Type B pancreatic cell (in vitro differentiated cells): ENCODE measurements at places on chromosomes 5 and 9. TPM values are rescaled to one million over a fixed set of nuclear protein-coding genes. Genes with fewer than 3 reads are reported as not detected.

PDZD2 gene
- 4.3 and 6.0 TPM in 2 replicates for total RNA-seq

GRCh38 chr5:128213340-128213739 lies 129.8 kb downstream of the SLC12A2 start:
- DNase-seq, result no peak
- H3K4me3 ChIP-seq, result no peak overlapping the region
- H3K36me3 ChIP-seq, result no peaks in the 10 kb centered on the region
- peaks cover 14% of the 10 kb centered on the region for H3K4me1 ChIP-seq

- H3K27me3 ChIP-seq, result no peaks in the 10 kb centered on the region
- peaks cover 26% of the 10 kb centered on the region for H3K4me1 ChIP-seq
- H3K27ac ChIP-seq, result peak overlapping the region; percentile 54
Measured at GRCh38 chr5:33299621-33300208, 141.1 kb upstream of the TARS1 start.

DNA sequence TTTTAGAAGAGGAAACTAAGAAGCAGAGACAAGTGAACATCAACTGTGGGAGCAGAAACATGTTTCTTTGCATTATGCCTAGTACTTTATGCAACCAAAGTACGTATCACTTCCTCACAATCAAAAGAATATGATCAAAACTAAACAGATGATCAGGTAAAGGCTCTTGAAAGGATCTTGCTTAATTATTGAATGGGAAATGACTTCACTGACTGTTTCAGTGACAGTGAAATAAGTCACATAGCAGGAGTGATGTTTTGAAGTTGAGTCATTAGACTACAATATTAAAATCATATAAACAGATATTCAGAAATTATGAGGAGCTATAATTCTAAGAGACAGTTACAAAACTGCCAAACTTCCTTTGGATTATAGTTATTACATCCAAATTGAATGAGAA lies 527.3 kb downstream of the MTRR start:
- H3K27ac ChIP-seq, result no peak overlapping the region
- peaks cover 11% of the 10 kb centered on the region for H3K27me3 ChIP-seq
- DNase-seq, result no peak
- no peak overlapping the region for H3K4me3 ChIP-seq

EPB41L4B gene
- total RNA-seq, result 14.4 and 29.1 TPM in 2 replicates

- no peaks in the 10 kb centered on the region for H3K36me3 ChIP-seq
- H3K27ac ChIP-seq, result no peak overlapping the region
- H3K27me3 ChIP-seq, result peaks cover 29% of the 10 kb centered on the region
- no peak overlapping the region for H3K4me3 ChIP-seq
- peaks cover 4% of the 10 kb centered on the region for H3K4me1 ChIP-seq
Measured at GRCh38 chr9:94002316-94003140, 47.4 kb upstream of the BARX1 start.

DNA sequence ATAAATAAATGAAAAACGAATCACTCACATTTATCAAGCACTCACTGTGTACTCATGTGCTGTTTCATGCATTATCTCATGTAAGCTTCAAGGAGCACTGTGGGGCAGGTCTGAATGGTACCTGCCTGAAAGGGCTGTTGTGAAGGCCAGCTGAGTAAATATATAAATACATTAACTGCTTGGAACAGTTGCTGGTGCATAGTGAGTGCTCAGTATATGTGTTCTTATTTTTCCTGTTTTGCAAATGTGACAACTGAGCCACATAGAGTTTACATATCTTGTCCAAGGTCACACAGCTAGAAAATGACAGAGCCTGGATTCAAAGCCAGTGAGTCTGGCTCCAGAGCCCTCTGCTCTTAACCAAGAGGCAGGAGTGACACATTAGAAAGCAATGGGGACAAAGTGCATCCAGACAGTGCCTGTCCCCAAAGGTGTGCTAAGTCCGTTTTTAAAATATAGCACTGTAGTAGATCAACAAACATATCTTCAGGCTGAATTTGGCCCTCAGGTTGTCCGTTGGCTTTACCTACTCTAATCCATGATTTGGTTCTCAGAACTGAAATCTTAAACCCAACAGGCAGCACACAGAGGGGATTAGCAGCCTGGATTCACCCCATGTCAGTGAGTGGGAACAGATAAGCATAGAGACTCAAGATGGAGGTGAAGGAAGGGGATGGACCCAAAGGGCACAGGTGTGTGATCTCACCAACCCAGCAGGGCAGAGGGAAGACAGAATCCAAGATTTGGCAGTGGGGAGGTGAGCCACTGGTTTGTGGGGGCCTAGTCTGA lies 70.8 kb downstream of the WWC1 start:
- peak overlapping the region; percentile 44 for H3K4me3 ChIP-seq
- H3K27ac ChIP-seq, result peak overlapping the region; percentile 92
- H3K4me1 ChIP-seq, result peaks cover 36% of the 10 kb centered on the region

DNA sequence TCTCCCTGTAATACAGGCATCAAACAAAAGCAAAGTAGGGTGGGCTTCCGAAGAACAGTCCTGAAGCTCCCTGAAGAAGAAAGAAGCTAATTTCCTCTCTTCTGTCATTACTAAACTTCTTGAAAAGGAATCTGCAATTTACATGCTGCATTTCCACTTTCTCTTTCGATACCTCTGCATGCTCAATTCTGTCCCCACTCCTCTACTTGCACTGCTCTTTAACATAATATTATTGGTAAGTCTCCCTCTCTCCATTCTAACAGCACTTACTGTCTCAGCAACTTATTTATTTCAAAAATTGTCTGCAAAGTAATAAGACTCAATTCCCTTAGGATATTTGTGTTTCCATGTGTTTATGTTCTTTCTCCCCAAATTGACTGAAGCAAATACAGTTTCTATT lies 3.9 kb upstream of the PLPP1 start:
- no peak overlapping the region for H3K27ac ChIP-seq
- no peaks in the 10 kb centered on the region for H3K27me3 ChIP-seq
- H3K36me3 ChIP-seq, result no peaks in the 10 kb centered on the region

DNA sequence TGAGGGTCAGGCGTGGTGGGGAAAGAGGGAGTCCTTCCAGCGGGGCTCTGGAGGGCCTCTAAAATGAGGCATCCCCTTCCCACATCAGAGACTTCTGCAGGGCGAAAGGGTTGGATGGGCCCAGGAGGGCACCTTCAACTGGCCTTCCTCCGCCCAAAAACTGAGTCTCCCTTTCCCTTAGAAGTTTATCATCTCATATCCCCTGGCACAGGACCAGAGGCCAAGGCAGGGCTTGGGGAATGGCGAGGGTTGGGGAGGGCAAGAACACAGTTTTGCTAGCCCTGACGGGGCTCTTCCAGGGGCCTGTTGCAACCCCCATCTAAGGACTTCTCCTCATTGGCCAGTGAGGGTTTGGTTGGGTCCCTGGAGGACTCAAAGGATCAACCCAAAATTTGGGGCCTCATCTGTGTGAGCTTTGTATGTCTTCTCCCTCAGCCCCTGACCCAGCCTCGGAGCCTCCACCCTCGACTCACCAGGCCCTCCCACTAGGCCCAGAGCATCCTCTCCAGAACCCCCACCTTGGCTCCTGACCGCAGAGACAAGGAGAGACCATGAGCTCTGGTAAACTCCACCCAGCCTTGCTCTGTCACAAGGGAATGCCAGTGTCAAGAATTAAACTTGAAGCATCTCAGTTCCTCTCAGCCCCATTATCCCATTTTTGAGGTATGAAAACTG lies 24.1 kb downstream of the AQP7 start:
- H3K27ac ChIP-seq, result peak overlapping the region; percentile 71
- no peak for DNase-seq
- no peaks in the 10 kb centered on the region for H3K36me3 ChIP-seq

GRCh38 chr5:150283904-150284303 lies 5.7 kb downstream of the CAMK2A start:
- peaks cover 33% of the 10 kb centered on the region for H3K4me1 ChIP-seq
- H3K27me3 ChIP-seq, result peaks cover 21% of the 10 kb centered on the region

GRCh38 chr5:169095410-169095960 lies 205.5 kb downstream of the SLIT3 start:
- no peak overlapping the region for H3K4me3 ChIP-seq
- H3K27me3 ChIP-seq, result peaks cover 31% of the 10 kb centered on the region
- H3K4me1 ChIP-seq, result peaks cover 21% of the 10 kb centered on the region
- DNase-seq, result no peak
- no peak overlapping the region for H3K27ac ChIP-seq

GRCh38 chr5:56569076-56569475 lies 246.3 kb upstream of the MAP3K1 start:
- no peak for DNase-seq
- no peak overlapping the region for H3K4me3 ChIP-seq
- H3K27ac ChIP-seq, result no peak overlapping the region

MARCOL gene
- not detected in 2 replicates for total RNA-seq

DNA sequence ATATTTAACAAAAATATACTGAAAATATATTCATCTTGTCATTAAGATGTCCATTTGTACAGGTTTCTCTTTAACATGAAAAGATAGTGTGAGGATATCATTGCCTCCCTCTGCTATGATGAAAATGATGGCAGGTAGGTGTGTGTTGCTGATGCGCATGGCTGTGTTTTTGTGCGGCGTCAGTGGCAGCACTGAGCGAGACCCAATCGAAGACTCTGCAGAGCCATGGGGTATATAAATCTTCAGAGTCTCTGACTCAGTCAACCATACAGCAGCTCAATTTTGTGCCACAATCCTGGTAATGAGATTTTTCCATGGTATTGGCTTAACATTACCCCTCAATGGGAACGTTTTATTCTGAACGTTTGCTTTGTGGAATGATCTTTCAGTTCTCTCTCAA lies 153.5 kb upstream of the IQGAP2 start:
- no peaks in the 10 kb centered on the region for H3K36me3 ChIP-seq
- H3K27ac ChIP-seq, result no peak overlapping the region
- no peak overlapping the region for H3K4me3 ChIP-seq
- no peaks in the 10 kb centered on the region for H3K4me1 ChIP-seq
- no peak for DNase-seq

DNA sequence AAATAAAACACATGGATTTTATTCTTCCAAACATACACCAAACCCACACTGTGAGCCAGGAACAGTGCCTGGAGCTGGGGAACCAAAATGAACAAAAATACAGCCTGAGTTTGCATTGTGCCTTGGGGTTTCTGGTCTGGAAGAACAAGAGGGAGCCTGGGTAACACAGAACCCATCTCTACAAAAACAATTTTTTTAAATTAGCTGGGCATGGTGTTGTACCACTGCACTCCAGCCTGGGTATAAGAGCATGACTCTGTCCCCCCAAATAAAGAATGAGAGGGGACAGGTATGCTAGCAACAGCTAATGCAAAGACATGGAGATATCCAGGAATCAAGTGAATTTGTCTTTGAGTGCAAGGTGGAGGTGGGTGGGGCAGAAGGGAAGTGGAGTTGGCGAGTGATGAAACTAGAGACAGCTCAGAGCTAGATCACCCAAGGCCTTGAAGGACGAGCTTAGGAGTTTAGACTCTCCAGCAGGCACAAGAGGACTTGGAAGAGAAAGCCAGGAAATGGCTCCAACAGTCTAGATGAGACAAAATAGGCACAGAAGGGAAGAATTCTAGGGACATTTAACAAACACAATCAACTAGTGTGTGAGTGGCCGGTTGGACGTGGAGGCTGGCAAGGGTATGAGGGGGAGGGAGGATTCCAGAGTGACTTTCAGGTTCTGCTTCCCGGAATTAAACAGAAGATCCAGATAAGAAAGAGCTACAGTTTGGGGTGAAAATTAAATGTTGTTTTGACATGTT lies 47.4 kb downstream of the FNBP1 start:
- peak overlapping the region; percentile 10 for H3K27ac ChIP-seq
- peaks cover 28% of the 10 kb centered on the region for H3K4me1 ChIP-seq
- H3K4me3 ChIP-seq, result no peak overlapping the region
- DNase-seq, result no peak
- H3K36me3 ChIP-seq, result peaks cover 19% of the 10 kb centered on the region

ADAMTS6 gene
- 3.0 and 4.2 TPM in 2 replicates for total RNA-seq

DNA sequence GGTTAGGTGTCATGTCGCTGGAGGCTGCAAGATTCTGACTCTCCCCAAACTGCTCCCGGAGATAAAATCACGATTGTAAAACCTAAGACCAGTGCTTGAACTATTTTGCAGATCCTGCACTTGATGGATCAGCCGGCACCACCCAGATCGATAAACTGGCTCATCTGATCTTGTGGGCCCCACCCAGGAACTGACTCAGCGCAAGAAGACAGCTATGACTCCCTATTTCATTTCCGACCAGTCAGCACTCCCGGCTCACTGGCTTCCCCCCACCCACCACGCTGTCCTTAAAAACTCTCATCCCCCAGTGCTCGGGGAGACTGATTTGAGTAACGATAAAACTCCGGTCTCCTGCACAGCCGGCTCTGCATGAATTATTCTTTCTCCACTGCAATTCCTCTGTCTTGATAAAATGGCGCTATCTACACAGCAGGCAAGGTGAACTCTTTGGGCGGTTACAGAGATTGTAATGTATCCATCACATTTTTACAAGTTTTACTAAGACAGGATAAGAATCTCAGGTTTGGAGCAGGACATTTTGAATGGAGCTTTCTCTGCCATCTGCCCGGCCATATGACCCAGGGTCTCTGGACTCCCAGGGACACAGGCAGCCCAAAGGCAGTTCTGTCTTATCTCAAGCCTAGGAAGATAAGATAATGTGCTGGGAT lies 10.6 kb upstream of the PPP1R26 start:
- no peak for DNase-seq
- H3K27ac ChIP-seq, result peak overlapping the region; percentile 77
- peaks cover 18% of the 10 kb centered on the region for H3K4me1 ChIP-seq
- peaks cover 4% of the 10 kb centered on the region for H3K27me3 ChIP-seq
- H3K4me3 ChIP-seq, result peak overlapping the region; percentile 77

SV2C gene
- 0.64 and 6.9 TPM in 2 replicates for total RNA-seq

NUP214 gene
- 51.0 and 67.1 TPM in 2 replicates for total RNA-seq

SPZ1 gene
- not detected in 2 replicates for total RNA-seq

C1QTNF2 gene
- 0.21 and 0.31 TPM in 2 replicates for total RNA-seq

DNA sequence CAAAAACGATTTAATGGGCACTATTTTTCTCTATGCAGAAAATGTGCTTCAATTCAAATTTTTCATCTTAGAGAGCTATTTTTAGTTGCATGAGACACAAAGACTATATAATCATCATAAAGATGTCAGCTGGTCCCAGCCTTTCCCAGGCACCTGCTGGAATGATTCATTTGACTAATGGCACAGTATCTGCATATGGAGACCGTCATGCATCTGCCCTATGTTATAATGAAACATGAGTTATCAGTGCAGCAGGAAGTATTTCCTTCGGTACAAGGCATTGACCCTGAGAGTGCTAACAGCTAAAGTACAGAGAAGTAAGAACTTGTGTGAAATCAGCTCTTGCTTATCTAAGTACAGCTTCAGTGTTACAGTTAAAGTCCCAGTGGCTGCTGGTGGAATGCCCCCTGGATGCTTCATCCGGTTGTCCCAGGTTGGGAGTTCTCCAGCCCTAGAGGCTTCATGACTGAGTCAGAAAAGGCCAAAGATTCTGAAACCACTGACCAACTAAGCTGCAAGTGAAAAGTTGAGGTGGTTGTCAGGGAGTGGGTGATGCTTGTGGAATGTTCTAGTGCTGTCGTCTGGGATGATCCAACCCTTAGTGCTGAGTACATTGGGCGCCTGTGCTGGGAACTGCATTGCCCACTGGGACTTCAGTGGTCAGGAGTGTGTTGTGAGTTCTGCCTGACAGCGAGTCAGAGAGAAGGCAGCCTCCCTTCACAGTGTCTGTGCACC lies 57.2 kb downstream of the MTRR start:
- DNase-seq, result no peak
- no peak overlapping the region for H3K4me3 ChIP-seq
- no peaks in the 10 kb centered on the region for H3K36me3 ChIP-seq
- H3K4me1 ChIP-seq, result peaks cover 5% of the 10 kb centered on the region
- H3K27me3 ChIP-seq, result peaks cover 14% of the 10 kb centered on the region
- H3K27ac ChIP-seq, result no peak overlapping the region

DND1 gene
- total RNA-seq, result 1.6 and 2.6 TPM in 2 replicates
